ENCODE measurements at places on chromosomes 16 and 17. TPM values are rescaled to one million over a fixed set of nuclear protein-coding genes. Genes with fewer than 3 reads are reported as not detected.

Gene YBX2
- not detected for total RNA-seq

Gene KRT40
- total RNA-seq, result not detected

Gene BOLA2
- 13.4 TPM for total RNA-seq

GRCh38 chr17:79167486-79167885, 92.9 kb downstream of the ENGASE start:
- no peak for DNase-seq

DNA sequence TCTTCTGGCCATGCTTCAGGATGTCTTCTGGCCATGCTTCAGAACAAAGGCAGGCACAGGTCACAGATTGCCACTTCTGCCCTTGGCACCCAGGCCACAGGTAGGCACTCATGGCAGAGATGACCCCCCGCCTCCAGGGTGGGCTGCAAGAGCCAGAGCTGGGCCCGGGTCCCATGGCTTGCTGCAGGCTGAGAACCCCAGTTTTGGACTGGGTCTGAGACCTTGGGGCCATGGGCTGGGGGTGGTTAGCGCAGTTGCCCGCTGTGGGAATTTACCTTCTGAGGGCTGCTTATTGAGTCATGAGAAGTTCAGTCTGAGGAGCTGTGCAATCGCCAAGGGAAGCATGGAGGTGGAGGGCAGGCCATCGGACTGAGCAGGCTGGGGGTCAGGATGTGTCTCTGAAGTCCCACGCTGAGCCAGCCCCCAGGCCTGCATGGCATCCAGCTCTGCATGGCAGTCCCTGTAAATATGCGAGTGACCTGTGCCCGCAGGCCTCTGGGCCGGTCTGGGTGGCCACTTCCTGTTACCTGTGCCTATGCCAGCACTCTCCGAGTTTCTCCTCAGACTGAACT, 1.7 kb downstream of the ANKRD13B start:
- no peak for DNase-seq

GRCh38 chr17:10060526-10060925, 137.9 kb downstream of the GAS7 start:
- DNase-seq, result no peak
